EL (cell line): ENCODE measurements at places on chromosomes 7 and 10.

- DNase-seq: peak; percentile 18
These were observed 142.8 kb downstream of the DGKB start for GRCh38 chr7:14759785-14760184.

GRCh38 chr10:111076191-111076681 is 593 bp upstream of the ADRA2A start:
- DNase-seq: peak; percentile 59

- DNase-seq: peak; percentile 79
These were observed 114.8 kb upstream of the ARID5B start for GRCh38 chr10:61786728-61787127.

DNA sequence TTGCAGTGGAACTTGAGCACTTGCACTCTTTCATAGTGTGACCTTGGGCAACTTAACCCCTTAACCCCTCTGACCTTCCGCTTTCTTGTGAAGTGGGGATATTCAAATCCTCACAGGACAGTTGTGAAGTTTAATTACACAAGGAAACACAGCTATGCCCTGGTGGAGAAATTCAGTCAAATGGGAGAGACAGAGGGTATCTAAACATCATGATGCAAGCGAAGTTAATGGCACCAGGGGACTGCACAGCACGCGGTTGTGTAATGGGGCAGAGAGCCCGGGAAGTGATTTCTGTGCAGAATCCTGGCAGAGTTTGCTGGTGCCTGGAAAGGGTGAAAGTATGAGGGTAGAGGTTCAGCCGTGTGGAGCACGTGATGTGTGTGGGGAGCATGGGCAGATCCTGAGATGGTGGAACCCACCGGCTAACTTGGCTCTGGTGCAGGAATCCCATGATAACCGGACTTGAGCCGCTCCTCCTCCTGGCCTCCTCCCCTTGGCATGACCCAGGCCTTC is 51.7 kb downstream of the SNX10 start:
- no peak for DNase-seq

GRCh38 chr10:102121739-102122372 is 1.7 kb upstream of the LDB1 start:
- DNase-seq: no peak

DNA sequence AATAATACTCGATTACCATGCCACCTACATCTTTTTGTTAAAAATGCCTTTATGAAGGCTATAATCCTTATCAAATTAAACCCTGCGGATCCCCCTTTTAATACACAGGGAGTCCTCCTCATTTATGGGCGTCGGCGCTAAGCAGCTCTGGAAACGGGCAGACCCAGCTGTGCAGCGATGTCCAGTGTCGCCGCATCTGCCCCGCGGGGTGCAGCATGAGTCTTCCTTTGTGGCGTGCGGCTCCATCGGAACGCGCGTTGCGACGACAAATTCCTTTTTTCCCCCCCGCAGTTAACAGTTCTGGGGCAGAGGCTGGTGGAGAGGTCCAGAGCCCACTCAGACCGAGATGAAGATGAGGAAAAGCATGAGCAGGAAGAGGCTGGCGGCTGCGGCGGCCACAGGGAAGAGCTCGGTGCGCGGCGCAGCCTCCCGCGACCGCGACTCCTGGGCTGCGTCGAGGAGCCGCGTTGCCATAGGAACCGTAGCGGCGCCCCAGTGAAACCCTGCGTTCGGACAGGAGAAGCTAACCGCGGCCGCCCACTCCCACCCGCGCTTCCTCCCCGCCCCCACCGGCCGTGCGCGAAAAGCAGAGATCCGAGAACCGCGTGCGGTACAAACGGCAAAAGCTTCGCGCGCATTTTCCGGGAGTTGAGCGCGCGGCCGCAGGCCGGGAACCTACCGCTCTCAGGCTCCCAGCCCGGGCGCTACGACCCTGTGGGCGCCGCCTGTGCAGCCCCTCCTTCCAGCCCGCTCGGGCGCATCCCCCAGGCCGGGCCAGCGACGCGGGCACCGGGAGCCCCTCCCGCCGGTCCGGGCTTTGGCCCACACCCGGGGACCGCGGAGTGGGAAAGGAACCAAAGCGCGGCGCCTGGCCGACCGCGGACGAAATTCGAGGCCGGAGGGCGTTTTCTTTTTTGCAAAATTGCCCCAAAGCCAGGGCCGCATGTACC is 130.6 kb downstream of the SPAG6 start:
- peak; percentile 10 for DNase-seq

GRCh38 chr10:122342293-122343134 is 32.0 kb upstream of the PLEKHA1 start:
- peak; percentile 51 for DNase-seq

DNA sequence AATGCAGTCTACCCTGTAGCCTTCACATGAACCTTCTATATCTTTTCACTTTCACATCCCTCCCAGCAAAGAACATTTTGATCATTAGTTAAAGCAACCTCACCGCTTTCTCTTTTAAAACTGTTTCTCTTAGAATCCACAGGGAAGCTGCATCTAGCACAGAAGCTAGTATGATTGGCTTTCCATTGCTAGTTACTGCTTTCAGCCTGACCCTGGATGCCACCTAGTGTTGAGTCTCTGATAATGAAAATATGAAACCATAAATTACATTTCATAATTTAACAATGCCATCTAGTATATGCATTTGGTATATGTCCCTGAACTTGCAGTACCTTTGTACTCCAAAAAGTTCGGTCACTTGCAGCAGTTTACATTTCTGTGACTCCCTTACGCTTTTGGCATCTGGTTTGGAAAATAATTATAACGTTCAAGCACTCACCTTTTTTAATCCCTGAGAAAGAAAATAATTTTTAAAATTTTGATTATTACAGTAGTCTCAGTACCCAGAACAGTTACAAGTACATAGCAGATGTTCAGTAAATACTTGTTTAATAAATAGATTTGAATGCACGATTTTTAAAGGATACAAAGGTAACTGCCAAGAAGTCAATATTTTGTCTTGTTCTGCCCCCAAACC is 22.7 kb downstream of the CISD1 start:
- peak; percentile 55 for DNase-seq

DNA sequence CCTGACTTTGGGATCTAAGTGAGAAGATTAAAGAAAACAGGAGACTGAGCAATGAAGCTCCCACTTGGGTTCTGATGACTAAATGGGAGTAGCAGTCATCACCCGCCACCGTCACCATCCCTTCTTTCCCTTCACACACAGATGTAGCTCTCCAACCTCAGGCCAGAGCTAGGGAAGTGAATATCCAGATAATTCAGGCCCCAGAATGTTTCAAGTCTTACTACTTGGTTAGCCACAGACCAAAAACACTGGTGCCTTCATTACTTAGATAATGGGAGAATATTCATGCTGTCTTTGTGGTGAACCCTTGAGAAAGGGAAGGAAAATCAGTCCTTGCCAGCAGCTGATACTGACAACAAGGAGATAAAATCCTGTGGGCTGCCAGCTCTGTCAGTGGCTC is 100.7 kb downstream of the OSBPL3 start:
- DNase-seq: no peak

DNA sequence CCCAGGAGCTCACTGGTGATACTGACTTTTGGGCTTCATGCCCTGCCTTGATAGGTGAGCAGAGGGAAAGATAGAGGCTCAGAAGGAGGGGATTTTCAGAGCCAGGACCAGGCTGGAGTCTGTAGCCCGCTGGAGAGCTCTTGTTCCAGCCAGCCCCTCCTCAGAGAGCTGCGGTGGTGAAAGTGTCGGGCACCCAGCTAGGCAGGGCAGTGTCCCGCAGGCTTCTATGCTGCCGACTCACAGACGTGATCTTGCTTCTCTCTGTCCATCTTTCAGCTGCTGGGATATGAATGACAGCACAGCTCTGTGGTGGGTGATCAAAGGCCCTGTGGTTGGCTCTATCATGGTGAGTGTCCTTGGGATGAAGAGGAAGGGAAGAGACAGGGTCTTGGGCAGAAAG is 35.2 kb downstream of the ADCYAP1R1 start:
- no peak for DNase-seq

DNA sequence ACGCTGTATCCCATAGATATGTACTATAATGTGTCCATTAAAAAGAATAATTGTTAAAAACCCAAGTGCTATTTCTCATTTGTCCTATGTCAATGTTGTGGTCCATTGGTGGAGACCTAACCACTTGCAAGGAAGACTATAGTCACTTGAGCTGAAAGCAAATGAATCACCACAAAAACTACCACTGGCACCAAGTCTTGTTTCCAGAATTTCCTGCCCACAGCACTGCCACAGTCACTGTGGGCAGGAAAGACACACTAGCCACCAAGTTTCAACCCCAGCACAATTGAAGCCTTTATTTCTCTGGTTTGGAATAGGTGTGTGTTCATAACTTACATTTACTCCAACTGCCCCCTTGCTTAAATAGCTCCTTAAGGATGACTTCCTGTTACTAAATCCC is 12.4 kb downstream of the DIP2C start:
- DNase-seq: no peak

GRCh38 chr10:6621536-6621935 is 41.5 kb upstream of the PRKCQ start:
- DNase-seq: peak; percentile 5

- DNase-seq: no peak
These were observed 10.7 kb downstream of the BTBD16 start for GRCh38 chr10:122281751-122282150.

- peak; percentile 47 for DNase-seq
These were observed 1260.2 kb upstream of the SORCS1 start for GRCh38 chr10:108424656-108425055.

DNA sequence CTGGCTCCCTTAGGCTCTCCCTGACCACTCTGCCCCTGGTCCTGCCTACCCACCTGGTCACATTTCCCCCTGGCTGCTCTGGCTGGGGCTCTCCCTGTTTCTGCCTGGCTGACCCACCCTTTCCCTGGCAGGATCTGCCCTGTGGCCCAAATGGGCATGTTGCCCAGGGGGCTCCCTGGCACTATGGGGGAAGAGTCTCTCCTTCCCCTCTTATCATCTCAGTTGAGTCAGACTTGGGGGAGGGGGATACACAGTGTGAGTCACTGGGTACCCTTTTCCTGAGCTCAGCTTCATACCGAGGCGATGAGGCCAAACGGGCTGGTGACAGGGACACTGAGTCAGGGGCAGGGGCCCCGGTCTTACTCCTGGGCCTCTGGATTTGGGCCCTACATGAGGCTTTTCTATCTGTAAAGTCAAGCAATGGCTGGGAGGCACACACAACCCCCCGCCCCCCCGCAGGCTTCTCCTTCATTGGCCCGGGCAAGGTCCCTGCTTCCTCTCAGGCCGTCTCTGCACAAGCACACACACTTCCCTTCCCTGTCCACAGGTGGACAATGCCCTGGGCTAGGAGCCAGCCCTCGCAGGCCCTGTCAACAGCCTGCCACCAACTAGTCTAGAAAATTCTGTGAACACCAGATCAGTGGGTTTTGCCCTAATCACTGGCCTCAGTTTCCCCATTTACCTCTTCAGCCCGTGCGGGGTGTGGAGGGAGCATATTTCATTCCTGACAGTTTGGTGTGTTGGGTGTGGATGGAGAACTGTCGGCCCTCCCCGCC is 627 bp upstream of the FLNC start:
- peak; percentile 82 for DNase-seq

- no peak for DNase-seq
These were observed 10.0 kb upstream of the SPOCK2 start for GRCh38 chr10:72098301-72098835.

DNA sequence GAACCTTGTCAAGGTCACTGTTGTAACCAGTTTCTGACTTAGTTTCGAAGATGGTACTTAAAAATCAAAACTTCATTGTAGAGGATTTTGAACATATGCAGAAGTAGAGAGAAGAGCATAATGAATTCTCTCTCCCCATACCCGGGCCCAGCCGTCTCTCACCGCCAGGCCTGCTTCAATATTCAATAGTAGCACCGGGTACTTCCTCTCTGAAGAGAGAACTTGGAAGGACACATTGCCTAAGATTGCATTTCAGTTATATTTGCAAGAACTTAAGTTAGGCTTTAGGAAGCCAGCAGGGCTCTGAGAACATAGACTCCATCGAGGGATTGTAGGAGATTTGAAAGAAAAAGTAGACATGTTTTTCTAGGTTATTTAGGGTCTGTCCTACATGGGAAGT is 19.1 kb downstream of the LMTK2 start:
- DNase-seq: no peak

DNA sequence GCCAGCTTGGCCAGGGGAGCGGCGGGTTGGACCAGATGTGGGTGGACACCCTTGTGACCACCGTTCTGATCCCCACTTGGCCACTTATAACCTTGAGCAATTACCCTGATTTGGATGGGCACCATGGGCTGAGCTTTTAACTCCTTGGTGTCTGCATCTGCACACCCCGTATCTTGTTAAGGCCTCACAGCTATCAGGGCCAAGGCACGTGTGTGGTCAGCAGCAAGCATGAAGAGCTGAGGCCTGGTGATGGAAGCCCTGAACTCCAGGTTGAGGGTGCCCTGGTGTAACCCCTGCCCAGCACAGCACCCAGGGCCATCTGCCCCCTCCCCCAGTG is 89.2 kb downstream of the ZMIZ1 start:
- DNase-seq: no peak

- DNase-seq: no peak
These were observed 1.6 kb upstream of the GSTO1 start for GRCh38 chr10:104253106-104253505.

DNA sequence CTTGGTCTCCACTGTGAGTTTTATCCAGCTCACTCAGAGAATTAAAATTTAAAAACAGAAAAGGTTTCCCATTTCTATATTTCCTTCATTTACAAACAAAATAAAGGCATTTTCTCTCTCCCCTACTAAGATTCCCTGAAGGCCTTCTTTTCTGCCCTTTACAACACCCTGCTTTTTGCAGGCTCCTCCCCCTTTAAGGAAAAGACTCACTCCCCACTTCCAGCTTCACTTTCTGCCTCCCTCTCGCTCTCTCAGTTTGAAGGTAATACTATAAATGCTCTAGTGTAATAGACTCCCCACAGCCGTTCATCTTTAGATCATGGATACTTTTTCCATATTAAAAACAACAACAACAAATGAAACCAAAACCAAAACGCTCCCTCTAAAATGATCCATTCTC is 53.3 kb downstream of the CDHR3 start:
- DNase-seq: no peak

DNA sequence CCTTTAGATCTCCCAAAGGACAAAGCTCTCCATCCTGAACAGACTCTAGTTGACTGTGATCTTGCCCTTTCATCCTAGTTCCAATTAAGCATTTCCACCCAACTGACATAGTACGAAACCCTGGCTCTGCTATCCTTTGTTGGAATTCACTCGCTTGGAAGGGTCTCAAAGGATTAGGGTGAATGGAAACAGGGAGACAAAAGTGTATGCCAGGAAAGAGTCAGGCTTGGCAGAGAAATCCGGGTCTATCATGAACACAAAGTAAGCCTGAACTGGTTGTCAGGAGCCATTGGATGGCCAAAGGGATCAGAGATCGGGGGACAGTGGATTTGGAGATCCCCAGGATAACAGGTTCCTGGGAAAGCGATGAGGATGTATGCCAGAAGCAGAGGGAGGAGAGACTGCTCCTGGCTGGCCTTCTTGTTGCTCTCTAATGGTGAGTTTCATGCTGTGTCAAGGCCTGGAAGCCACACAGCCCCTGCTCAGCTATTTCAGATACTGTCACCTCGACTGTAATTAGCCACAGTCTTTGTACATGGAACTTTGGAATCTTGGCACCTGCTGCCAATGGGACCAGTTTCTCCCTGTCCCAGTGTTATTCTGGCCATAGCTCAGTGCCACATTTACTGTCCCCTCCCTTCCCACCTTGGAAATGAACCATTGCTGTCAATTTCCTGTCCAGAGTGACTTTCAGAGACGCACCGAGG is 1168.7 kb upstream of the AUTS2 start:
- DNase-seq: no peak

- peak; percentile 64 for DNase-seq
These were observed 507 bp downstream of the PDZD8 start for GRCh38 chr10:117374506-117375359.
